ENCODE measurements at places on chromosomes 3 and 15. TPM values are rescaled to one million over a fixed set of nuclear protein-coding genes. Genes with fewer than 3 reads are reported as not detected.

- no peak for DNase-seq
These were observed 61.2 kb downstream of the THBS1 start for GRCh38 chr15:39642011-39642640.

Gene UBA7
- total RNA-seq: 2.4 TPM

DNA sequence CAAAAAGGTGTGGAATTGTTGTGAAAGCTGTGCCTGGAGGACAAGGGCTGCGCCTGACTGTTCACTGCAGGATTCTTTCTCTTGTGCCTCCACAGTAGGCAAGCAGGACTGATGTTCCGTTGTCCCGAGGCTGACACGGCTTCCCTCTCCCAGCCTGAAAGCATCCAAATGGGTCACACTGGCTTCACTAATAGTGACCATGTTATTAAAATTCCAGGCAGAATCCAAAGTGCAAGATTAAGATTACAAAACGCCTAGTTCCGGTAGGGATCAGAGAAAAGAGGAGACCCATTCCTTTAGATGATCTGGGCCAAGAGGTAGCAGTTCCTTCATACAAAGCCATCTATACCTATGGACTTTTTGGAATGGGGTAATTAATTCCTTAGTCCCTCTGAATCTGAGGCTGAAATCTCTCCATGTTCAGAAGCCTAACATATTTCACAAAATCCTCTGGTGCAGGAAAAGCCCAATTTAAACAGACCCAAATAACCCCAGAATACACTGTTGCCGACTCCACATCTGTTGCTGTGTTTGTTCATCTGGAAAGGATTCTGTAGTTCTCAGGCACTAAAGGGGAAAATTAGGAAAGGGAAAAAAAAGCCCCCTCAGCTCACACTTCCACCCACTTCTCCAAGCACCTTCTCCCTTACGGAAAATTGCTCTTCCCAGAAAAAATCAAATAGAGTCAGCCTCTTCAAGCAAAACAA lies 145.9 kb downstream of the RORA start:
- no peak for DNase-seq

Gene ABI3BP
- total RNA-seq: not detected

Gene PRR20G
- not detected for total RNA-seq

DNA sequence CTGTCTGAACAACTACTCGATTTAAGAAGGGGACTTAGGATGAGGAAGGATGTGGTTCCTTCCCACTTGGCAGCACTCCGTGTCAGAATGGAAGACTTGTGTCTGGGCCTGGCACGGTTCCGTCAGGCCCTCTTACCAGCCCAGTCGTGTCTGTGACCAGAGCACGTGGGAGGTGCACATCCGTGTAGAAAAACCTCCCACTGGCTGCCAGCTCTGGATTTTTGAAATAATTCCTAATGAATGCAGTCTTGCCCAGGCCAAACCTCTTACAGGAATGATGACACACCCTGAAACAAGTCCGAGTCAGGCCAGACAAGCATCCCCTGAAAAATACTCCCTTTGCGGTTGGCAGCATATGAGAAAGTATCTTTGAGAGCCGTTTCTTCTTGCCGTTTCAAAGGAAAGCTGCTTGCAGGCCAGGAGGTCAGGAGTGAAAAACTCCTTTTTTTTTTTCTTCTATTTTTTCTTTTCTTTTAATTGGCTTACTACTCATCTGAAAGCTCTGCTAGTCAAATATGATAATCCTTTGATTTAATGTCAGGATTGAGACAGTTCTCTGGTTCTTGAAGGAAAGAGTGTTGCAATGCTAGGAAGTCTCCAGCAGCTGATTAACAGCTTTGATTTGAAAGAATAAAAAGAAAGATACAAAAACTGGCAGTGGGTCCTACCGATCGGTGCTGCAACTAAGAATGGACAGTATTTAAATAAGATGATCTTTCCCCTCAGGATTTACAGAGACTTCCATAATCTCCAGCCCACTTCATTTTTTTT lies 19.8 kb downstream of the IL1RAP start:
- peak; percentile 63 for DNase-seq

DNA sequence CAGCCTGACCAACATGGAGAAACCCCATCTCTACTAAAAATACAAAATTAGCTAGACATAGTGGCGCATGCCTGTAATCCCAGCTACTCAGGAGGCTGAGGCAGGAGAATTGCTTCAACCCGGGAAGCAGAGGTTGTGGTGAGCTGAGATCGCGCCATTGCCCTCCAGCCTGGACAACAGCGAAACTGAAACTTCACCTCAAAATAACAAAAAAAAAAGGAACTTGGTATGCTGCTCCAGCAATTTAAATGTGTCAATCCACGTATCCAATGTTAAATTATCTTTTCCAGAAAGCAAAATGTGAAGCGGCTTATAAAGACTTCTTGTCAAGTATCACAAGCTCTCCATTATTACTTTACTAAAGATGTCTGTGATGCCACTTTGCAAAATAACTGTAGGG lies 9.9 kb upstream of the ARIH1 start:
- DNase-seq: no peak

Gene NPAP1
- total RNA-seq: 0.07 TPM

Gene CATSPER2
- 0.17 TPM for total RNA-seq

Gene GP9
- not detected for total RNA-seq

DNA sequence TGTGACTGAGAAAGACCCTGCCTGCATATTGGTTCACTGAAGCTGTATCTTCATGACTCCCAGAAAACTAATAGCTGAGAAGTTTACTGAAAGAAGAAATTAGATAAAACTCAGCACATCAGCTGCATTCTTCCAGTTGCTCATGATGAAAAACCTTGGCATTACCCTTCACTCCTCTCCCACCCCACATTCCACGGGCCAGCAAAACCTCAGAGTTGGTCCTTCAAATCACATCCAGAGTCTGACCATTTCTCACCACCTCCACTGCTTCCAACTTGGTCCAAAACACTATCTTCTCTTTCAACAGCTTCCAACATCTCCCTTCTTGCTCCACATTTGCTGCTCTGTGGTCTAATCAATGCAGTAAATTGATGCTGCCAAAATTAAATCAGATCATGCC lies 97.1 kb downstream of the CD47 start:
- DNase-seq: no peak

Gene ELL3
- 5.1 TPM for total RNA-seq

DNA sequence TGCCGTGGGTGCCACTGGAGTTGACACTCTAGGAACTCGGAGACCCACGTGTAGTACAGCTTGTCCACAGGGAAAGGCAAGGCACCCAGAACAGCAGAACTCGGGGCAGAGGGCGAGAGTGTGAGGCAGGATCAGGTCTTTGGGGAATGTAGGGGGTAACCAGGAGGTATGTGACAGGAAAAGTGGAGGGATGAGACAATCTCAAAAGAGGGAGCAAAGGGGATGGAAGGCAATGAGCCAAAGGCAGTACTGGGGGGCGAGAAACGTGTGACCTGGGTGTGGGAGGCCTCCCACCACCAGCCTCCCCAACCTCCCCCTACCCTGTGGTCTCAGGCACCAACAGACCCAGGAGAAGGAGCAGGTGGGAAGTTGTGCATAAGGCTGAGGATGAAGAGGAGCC lies 48.9 kb downstream of the UMPS start:
- DNase-seq: no peak

- DNase-seq: no peak
These were observed 539.1 kb downstream of the SI start for GRCh38 chr3:164539215-164539614.

Gene RLBP1
- total RNA-seq: not detected

DNA sequence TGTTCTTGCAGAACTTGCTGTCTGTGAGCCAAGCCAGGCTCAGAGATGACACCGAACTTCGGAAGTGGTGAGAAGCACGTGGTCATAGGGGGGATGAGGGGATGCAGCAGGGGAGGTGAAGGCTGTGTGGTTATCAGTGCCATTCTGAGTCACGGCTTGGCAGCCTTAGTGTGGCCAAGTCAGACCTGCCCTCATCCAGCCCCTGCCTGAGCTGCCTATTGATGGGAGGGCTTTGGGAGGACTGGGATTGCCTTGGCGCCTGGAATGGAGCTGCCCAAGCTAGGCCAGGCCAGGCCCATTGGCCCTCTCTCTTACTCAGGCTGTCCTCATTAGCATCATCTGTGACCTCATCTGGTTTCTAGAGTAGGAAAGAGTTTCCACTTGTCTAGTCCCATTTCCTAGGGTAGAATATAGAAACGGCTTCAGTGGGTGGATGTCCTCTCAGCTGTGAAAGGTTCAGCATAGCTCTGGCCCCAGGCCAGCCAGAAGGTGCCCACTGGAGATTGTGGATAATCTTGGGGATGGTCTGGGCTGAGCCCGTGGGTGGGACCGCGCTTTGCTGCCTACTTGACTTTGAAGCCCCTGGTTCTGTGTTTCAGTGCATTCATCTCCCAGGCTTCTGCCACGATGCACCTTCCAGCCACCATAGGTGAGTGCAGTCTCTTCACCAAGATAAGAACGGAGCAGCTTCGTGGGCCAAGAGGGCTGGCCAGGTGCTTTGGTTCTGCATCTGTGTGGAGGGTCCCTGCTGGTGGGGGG lies 7.2 kb downstream of the FAH start:
- DNase-seq: no peak

DNA sequence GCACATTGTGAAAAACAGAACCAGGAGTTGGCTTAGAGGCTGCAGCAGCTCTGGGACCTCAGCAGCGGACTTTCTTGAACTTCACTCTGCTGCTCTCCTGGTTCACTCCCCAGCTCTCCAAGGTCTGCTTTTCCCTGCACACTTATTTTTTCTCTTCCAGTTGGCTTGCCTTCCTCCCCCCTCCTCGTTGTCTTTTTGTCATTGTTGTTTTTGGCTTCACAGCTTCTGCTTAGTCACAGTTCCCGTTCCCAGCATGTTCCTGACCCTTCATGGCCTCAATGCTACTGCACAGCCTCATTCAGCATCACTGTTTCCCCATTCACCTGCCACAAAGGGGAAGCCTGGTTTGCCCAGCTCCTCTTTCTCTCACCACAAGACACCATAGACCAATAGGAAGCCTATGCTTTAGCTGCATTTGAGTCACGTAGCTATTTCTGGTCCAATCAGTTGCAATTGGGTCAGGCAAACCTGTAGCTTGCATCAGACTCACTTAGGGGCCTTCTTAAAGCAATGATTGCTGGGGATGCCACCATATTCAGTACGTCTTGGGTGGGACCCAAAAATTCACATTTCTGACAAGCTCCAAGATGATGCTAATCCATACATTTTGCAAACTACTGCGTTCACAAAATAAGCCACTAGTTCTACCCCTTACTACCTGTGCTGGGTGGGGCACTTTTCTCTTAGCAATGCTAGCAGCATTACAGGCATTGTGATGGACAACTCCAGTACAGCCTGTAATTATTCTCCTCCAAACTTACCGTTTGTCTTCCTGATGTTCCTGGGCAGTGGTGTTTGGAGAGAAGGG lies 7.8 kb upstream of the SUMF1 start:
- peak; percentile 68 for DNase-seq

DNA sequence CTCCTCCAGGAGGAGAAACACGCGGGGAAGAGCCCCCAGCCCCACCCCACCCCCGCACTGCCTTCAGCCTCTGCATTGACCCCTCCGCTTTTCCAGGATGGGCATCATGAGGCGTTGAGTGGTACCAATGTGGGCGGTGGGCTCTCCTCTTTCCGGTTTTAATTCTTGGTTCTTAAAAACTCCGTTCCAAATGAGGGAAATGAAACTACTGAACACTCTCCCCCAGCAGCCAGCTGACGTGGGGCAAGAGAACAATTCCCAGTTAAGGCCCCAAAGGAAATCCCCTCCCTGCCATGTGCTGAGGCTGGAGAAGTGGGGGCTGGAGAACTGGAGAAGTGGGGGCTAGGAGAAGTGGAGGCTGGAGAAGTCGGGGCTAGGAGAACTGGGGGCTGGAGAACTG lies 5.3 kb upstream of the NRROS start:
- no peak for DNase-seq

DNA sequence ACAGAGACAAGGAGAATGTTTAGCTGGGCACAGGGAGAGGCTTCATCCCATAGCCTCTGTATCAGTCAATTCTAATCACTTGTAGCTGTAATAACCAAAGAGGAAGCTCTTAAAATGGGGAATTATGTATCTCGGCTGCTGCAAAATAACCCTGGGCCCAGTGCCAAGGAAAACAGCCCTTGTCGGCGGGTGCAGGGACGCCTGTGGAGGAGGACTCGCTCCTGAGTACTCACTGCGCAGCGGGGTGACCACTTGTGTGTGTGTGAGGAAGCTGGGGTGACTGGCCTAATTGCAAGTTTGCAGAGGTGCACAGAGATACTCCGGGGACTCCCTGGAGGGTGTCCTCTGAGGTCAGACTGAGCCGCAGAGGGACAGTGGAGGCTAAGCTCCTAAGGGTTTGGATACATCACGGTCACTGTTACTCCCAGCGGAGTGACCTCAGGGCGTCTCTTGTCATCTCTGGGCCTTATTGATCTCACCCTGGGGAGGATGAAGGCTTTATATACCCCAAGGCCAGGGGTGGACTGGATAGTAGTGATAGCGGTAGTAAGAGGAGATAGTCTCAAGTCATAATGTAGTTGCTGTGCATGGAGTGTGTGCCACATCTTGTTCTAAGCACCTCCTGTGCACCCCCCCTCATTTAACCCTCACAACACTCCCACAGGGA lies 37.2 kb downstream of the SLC6A6 start:
- no peak for DNase-seq

DNA sequence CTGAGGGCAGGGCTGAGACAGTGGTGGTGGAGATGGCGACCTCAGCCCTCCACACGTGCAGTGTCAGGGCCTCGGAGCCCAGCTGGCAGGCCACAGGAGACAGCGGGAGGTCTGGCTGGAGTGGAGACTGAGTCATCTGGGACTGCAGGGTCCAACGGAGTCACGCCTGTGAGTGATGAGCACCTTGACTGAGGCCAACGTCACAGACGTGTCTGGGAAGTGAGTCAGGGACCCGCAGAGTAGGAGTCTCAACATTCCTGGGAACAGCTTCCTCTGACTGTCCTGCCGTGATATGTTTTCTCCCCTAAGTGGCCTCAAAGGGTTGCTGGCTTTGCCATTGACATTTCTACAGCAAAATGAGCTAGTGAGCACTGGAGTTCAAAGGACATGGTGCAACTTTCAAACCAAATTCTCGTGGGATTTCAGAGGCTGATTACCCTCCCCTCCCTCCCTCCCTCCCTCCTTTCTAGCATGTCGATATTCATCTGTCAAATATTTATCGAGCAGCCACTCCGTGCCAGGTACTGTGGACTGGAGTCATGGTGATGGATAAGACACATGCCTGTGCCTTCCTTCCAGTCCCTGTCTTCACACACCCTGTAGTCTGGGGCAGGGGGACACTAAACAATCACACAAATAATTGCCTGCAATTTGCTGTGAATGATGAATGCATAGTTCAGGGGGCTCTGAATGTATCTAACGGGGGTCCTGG lies 53.3 kb upstream of the AMOTL2 start:
- peak; percentile 94 for DNase-seq
